Activated T-helper 1 cell treated with anti-CD3 and anti-CD28 coated beads, Interleukin-2, amount 50 U/mL, for 16 hours (primary cell): ENCODE measurements at places on chromosomes 3 and 15.

DNA sequence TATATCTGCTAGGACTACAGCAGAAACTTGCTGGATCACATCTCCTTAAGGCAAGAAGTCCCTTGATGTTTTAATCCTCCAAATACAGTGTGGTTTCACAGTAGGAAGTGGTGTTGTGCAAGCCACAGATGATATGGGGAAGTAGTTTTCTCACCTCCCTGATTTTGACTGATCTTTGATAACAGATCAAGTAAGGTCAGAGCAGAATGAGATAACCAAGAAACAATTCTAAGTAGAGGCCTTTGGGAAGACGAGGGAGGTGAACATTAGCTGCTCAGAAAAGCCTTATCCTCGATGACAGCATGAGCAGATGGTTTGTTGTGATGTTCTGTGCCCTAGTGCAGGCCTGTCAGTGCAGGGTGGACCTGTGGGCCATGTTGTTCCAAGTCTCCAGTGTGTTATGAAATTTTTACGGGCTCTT, 61.3 kb downstream of the RIOX2 start:
- no peak for DNase-seq

- no peak for DNase-seq
These were observed 465.0 kb upstream of the ROBO1 start for GRCh38 chr3:80232760-80233159.

DNA sequence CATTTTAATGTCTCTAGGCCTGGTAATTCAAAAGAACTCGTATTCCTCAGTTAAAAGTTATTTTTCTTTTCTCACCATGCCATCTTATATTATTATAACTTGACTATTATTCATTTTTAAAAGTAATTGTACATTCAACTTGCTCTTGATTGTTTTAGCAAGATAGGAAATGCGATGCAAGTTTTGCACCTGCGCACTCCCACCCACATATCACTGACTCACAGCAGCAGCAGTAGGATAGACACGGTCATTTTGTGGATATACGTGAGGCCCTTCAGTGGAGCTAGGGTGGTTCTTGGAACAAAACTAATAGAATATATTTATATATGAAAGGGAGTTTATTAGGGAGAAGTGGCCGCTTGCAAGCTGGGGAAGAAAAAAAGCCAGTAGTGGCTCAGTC, 95.5 kb upstream of the UBE3A start:
- no peak for DNase-seq

GRCh38 chr15:62977952-62978811, 64.4 kb upstream of the TPM1 start:
- no peak for DNase-seq

GRCh38 chr3:12891985-12892839, 50.8 kb upstream of the RPL32 start:
- no peak for DNase-seq

- DNase-seq = no peak
These were observed 20.3 kb downstream of the RGMA start for GRCh38 chr15:93068581-93069199.

- DNase-seq = no peak
These were observed 21.5 kb upstream of the CPNE9 start for GRCh38 chr3:9682096-9682495.

- DNase-seq = no peak
These were observed 80.3 kb downstream of the TFG start for GRCh38 chr3:100789579-100789978.

DNA sequence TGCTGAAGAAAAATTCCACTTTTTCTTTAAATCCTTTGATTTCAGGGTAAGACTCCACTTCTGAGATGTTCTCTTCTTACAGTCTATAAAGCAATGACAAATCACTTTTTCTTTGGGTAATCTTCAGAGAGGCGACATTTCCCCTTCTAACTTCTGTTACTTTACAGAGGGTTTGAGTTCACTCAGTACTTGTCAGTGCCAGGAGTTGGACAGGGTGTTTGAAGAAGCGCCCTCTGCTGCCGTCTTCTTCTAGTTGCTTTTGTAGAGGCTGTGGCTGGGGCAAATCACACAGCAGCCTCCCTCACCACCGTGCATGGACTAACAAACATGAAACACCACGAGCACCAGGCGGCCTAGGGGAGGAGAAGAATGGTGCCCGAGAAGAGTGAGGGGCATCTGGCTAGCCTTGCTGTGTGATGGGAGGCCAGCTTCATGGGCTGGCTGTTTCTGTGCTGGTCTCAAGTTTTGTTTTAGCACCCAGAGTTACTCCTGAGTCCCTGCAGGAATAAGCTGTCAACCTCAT, at the start of gene CD80:
TSS of gene CD80 (minus strand) at position 174 of the 523 bp plus-strand sequence. CDS start 1,886 bp downstream, outside the sequence.
- DNase-seq = peak; percentile 14
